ENCODE measurements at places on chromosomes 7 and 10. TPM values are rescaled to one million over a fixed set of nuclear protein-coding genes. Genes with fewer than 3 reads are reported as not detected.

- no peak for DNase-seq
Observed at GRCh38 chr10:128868481-128868880, 598.6 kb upstream of the MGMT start.

DNA sequence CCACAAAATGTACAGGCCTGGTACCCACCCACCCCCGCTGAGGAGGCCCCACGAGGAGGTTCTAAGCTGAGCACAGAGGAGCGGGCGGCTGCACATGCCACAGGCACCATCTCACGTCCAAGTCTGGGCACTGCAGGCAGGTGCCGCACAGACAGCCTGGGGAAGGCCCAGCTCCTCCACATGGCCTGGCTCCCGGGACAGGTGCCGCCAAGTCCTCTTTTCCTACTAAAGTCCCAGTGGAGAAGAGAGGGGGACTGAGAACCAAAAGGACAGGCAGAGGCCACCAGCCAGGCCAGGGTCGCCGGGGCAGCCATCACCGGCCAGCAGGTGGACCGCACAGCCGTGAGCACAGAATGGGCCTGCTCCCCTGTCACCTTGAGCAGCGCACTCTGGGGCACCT lies 91.1 kb downstream of the MAD1L1 start:
- DNase-seq: peak; percentile 18

- DNase-seq: no peak
Observed at GRCh38 chr7:38855386-38855785, 53.6 kb downstream of the VPS41 start.

GRCh38 chr7:36840904-36841303 lies 116.6 kb upstream of the AOAH start:
- no peak for DNase-seq

GRCh38 chr10:85318809-85319807 lies 990.7 kb downstream of the CCSER2 start:
- no peak for DNase-seq

- DNase-seq: no peak
Observed at GRCh38 chr10:123883673-123884320, 7.8 kb downstream of the CPXM2 start.

DNA sequence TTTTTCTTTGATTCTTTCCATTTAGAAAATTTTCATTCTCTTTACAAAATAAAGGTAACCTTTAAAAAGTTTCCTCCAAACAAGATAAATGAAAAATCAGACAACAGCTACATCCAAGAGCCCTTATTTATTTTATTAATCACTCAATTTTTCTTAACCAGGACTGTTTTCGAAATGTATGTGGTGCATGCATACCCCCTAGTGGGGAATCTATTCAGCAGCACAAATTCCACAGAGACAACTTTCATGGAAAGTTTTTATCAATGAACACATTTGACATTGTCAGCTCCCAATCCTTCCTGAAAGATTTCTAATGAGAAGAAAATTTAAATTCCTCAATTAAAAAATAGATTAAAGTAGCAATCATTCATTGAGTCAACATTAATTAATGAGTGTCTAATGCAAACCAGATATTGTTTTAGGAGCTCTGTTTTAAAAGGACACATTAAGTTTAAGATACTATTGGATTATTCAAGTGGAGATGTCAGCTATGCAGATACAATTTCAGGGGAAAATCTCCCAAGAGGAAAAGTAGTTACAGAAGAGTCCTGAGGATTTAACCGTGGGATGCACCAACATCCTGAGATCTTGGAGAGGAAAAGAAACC lies 5.2 kb upstream of the HTR7 start:
- no peak for DNase-seq

GRCh38 chr10:122992031-122992585 lies 11.9 kb downstream of the PSTK start:
- DNase-seq: no peak

DNA sequence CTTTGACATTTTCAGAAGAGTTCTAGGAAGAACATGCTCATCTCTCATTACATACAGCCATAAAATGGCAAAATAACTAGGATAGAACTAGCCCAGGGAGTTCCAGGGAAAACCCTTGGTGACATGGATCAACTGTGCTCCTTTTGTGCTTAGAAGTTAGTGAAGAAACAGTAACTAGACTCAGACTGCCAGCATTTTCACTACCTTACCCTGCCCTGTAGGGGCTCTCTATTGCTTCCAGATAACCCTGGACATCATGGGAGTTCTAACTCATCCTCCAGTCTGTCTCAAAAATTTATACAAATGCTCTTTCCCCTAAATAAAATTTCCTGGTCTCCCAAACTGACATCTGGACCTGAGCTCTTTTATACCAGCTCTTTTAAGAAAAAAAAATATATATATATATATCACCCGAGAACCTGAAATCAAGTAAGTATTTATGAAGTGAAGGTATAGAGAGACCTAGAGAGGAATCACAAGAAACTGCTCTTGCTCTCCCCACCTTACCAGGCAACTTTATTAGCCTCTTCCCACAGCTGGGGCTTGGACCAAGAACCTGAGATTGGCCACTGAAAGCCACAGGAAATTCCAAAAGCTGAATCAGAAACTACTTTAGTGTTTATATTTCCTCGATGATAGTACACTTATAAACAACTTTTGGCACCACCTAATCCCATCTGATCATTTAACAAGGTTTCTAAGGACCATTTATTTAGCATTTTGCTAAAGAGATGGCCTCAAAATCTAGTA lies 101.4 kb downstream of the RELN start:
- DNase-seq: no peak

- peak; percentile 5 for DNase-seq
Observed at GRCh38 chr10:51301644-51302043, 227.4 kb downstream of the PRKG1 start.

- DNase-seq: no peak
Observed at GRCh38 chr10:63760708-63761047, 239.5 kb downstream of the REEP3 start.

DNA sequence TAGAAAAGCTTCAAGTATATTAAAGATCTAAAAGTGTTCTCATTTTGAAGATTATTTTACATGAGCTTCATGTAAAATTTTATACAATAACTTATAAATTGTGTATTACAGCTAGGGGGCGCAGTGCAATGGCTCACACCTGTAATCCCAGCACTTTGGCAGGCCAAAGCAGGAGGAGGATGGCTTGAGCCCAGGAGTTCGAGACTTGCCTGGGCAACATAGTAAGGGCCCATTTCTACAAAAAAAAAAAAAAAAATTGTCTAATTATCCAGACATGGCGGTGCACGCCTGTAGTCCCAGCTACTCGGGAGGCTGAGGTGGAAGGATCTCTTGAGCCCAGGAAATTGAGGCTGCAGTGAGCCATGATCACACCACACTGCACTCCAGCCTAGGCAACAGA lies 16.6 kb downstream of the ACBD5 start:
- DNase-seq: peak; percentile 39

DNA sequence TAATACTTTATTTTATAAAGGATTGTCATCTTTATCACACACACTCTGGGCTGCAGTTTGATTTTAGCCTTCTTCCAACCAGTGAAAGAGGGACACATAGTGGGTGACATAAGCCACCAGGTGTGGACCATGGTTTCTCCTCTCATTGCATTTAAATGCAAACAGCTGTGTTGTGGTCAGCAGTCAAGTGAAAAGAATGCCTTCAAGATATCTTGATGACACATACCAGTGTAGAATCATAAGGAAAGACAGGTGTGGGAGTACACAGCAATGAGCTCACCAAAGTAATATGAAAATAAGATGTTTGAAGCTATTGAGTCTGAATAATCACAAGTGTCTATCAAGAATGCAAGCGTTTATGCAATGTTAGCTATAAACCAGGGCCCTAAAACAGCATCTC lies 580.0 kb downstream of the XPNPEP1 start:
- DNase-seq: no peak

GRCh38 chr7:108313086-108313485 lies 143.2 kb downstream of the NRCAM start:
- DNase-seq: no peak

DNA sequence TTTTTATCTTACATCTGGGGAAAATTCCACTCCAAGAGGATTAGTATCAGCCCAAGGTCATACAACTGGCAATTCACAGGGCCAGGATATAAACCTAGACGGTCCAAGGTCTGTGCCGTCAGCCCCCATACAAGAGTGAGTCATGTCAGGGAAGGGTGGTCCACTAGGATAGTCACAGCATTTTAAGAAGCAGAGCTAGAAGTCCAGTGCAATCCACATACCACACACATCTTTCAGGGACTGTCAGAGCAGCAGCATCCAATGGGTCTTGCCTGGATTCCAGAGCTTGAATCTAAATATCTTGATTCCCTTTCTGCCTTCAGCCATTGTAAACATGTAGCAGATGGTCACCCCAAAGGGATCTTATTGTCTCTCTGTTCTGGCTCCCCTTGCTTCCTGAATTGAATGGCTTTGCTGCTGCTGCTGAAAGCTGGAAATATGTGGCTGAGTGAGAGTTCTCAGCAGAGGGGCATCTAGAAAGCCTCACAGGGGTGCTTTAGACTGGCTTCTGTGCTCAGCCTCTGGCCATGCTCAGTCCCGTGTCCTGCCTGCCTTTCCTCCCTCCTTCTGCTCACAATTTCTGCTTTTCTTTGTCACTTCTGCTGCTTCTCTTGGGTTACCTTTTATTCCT lies 9.9 kb upstream of the OR6V1 start:
- DNase-seq: no peak

DNA sequence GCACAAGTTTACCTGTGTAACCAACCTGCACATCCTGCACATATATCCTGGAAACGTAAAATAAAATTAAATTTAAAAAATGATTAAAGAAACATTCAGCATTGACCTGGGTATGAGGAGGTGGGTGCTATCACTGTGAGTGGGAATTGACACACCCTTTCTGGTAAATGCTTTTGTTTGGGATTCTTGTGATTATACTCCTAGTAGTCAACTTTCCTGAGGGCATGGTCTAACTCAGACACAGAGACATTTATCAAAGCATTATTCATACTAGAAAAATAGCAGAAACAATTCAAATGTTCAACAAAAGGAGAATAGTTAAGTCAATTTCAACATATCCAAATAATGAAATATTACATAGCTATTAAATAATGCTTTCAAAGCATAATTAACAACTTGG lies 44.2 kb downstream of the CNNM2 start:
- DNase-seq: no peak

GRCh38 chr10:115065801-115066200 lies 27.4 kb upstream of the ATRNL1 start:
- no peak for DNase-seq

DNA sequence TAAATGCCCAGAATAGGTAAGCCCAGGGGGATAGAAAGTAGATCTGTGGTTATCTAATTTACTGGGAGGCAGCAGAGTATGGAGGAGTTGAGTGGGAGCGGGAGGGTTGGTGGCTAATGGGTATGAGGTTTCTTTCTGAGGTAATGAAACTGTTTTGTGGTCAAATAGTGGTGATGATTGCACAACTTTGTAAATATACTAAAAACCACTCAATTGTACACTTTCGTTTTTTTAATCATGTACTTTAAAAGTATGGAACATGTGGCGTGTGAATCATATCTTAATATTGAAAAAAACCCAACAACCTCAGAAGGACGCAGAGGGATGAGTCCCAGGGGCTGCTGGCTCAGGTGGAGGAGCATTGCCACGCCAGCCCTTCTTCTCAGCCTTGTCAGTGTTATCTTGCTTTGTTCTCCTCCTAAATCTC lies 118.1 kb downstream of the WDR11 start:
- no peak for DNase-seq

DNA sequence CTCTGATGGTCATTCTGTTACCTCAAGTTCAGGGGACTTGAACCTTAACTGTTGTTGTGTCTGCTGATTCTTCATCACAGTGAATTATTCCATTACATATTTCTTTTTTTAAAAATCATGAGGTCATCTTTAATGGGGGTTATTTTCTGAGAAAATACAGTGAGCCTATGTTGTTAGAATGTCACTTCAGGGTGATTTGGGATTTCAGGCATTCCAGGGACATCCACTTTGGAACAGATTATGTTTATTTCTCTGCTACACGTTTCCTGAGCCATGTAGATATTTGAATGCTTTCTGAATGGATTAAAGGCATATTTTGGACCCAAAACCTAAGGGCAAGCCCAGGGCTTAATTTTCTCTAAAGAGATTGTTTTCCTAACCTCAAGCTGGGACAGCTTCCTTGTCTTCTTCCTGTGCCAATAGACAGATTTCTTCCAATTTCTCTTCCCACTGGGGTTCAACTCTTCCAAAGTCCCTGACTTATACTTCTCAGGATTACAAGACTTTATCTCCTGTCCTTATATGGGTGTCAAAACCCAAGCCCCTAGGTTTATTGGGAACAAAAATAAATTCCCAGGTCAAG lies 271.7 kb downstream of the ARHGAP12 start:
- no peak for DNase-seq

- no peak for DNase-seq
Observed at GRCh38 chr10:983971-984655, 4.1 kb upstream of the GTPBP4 start.

DNA sequence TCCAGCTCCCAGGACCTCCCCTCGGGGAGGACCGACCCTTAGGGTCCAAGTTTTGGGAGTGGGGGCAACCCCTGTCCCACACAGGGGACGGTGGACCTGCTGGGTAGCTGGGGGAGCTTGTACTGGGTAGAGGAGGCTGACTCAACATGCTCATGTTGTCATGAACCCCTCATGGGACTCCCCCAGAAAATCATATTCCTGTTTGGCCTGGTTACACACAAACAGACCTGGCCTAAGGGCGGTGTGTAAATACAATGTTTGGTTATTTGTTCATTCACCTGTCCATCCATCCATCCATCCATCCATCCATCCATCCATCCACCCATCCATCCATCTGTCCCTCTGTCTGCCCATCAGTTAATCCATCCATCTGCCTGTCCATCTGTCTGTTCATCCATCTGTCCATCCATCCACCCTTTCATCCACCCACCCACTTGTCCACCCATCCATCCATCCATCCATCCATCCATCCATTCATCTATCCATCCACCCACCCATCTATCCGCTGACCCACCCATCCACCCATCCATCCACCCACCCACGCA lies 92.9 kb downstream of the DNAJB6 start:
- DNase-seq: no peak

- DNase-seq: no peak
Observed at GRCh38 chr7:11341285-11341944, 367.7 kb downstream of the PHF14 start.

The NUDT5 gene
- total RNA-seq: 3.3 TPM

The CLDN15 gene
- 2.0 TPM for total RNA-seq

The SPDYE3 gene
- not detected for total RNA-seq

The PDK4 gene
- total RNA-seq: 299 TPM

The H2BK1 gene
- not detected for total RNA-seq

The AQP1 gene
- 274 TPM for total RNA-seq

The CPEB3 gene
- total RNA-seq: 13.5 TPM

The VGF gene
- not detected for total RNA-seq

The MYOZ1 gene
- total RNA-seq: 1.2 TPM

The ST8SIA6 gene
- 8.8 TPM for total RNA-seq

The UBE2D1 gene
- 45.0 TPM for total RNA-seq

The KAZALD1 gene
- total RNA-seq: 5.9 TPM

The MPLKIP gene
- 15.1 TPM for total RNA-seq

The STEAP1 gene
- total RNA-seq: 3.7 TPM

The GJD4 gene
- not detected for total RNA-seq

The AKR1C3 gene
- 19.0 TPM for total RNA-seq
